ENCODE measurements at places on chromosomes 16 and 17. TPM values are rescaled to one million over a fixed set of nuclear protein-coding genes. Genes with fewer than 3 reads are reported as not detected.

DNA sequence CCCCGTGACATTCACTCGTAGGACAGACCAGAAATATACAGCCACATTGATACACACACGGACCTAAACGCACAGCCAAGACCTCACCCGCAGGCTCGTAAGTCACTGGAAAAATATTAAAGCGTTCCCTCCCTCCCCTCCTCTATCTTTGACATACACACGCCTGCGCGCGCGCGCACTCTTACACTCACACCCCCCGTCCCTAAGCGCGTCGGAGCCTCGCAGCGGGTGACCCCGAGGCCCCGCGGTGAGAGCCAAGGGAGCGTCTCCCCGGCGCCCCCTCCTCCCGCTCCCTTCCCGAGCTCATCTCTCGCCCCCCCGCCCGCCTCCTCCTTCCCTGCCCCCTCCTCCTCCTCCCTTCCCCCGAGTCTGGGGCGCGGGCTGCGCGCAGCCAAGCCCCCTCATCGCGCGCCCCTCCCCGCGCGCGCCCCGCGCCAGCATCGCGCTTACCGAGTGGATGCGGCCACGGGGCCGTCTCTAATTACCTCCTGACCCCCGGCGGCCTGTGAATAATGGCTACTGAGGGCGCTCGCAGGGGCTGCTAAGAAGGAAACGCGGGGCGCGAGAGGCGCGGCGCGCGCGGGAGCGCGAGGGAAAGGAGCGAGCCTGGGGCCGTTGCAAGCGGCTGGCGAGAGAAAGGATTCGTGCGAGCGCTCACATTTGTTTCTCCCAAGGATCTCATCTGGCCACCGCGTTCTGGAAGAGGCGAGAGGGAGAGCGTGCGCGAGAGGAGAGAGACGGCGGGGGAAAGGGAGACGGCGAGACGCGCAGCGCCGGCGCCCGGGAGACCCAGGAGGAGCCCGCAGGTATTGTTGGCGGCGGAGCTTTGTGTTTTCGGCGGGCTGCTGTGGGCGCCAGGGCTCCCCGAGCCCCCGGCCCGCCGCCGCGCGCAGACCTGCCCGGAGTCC lies 42.4 kb downstream of the RAI1 start:
- peak; percentile 87 for DNase-seq

- DNase-seq, result no peak
These were observed 29.2 kb downstream of the SNX20 start for GRCh38 chr16:50651835-50652438.

DNA sequence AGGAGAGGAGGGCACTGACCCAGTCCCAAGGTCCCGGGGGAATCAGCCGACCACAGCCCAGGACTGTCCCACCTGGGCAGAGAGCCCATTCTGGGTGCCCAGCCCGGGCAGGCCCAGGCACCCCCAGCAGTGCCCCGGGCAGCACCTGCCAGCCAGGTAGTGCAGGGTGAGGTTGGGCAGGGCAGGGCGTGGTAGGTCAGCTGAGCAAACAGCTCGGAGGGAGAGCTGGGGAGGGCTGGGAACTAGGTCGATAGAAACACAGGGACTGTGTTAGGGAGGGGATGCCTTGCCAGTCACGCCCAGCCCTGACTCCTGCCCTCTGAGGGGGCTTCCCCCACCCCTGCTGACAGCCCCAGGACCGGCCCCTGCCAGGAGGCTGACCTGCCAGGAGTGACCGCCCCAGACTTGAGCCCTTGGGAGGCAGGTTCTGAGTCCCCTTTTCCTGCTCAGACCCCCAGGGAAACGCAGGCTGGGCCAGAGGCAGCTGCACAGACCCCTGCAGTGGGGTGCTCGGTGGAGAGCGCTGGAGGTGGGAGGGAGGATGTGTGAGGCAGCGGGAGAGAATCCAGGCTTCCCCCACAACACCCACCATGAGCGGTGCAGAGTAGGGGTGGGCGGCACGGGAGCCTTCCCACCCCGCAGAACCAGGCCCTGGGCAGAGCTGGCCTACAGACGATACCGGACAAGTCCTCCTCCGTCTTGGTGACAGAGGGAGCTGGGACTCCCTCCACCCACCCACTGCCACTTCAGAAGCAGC lies 4.7 kb downstream of the HS3ST6 start:
- no peak for DNase-seq

DNA sequence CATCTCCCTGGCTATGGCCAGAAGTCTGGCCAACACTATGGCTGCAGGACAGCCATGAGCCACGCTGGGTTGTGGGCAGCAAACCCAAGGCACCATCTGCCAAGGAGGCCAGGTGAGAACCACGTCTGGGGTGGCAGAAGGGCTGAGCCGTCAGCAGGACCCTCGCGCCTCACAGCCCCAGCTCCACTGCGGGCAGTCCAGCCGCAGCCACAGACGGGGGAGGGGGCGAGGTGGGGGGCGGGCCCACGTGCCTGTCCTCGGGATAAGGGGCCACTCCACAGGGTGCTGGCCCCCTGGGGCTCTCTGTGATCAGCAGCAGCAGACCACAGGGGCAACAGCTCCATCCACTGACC lies 6.5 kb upstream of the BAIAP2 start:
- DNase-seq, result peak; percentile 43

GRCh38 chr16:60100371-60100770 lies 1366.3 kb upstream of the GOT2 start:
- DNase-seq, result no peak

GRCh38 chr17:18002171-18002570 lies 29.5 kb downstream of the DRC3 start:
- DNase-seq, result no peak

- DNase-seq, result no peak
These were observed 248.4 kb downstream of the C16orf95 start for GRCh38 chr16:87068762-87069150.

DNA sequence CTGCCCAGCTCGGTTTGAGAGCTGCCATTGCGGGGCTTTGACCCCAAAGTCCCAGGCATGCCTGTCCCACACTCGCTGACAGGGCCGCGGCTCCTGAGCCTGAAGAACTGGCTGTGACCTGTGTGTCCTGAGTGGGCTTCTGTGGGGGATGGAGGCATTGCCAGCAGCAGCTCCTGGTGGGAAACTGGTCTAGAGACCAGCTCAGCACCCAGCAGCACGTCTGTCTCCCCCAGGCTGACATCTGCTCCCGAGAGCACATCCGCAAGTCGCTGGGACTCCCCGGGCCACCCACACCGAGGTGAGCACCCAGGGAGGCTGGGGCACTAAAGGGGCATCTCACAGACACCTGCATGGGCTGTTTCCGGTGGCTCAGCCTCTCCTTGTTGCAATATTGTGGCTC lies 13.4 kb downstream of the ENDOV start:
- DNase-seq, result peak; percentile 41

DNA sequence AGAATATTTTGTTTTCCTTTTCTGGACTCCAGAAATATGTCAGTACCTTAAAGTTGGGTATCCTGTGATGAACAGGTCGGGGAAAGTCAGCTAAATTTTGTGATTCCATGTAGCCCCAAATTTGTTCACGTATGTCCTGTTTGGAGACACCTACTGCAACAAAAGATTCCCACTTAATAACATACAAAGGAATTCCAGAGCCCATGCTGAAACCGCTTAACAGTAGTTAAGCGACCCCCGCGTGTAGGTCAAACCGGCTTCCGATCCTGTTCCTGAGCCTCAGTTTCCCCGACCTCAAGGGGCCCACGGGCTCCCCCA lies 477 bp downstream of the MTHFSD start:
- no peak for DNase-seq

DNA sequence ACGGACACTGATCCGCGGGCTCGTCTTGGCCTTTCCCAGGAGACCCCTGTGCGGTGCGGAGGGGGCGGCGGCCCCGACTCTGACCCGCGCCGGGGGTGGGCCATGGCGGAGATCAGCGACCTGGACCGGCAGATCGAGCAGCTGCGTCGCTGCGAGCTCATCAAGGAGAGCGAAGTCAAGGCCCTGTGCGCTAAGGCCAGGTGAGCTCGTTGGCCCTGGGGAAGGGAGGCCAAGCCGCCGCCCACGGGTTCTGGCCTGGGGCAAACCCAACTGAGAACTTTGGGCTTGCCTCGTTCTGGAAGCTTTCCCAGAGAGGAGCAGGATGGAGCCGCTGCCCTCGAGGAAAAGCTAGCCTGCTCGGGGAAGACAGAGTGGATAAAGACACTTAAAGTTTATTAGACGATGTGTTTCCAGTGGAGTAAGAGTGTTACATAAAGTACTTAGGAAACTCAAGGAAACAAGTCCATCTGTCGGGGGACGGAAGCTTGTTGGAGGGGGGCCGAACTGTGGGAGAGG lies 540 bp downstream of the PPP4C start:
- no peak for DNase-seq

GRCh38 chr16:78566397-78567073 lies 467.1 kb downstream of the WWOX start:
- no peak for DNase-seq

GRCh38 chr17:34198519-34198918 lies 56.6 kb upstream of the CCL2 start:
- DNase-seq, result no peak

- no peak for DNase-seq
These were observed 1047.2 kb downstream of the CDH11 start for GRCh38 chr16:64074706-64075105.

The WSCD1 gene
- polyA plus RNA-seq, result 0.03 TPM

The SLC5A11 gene
- polyA plus RNA-seq, result not detected

The SLC16A13 gene
- polyA plus RNA-seq, result 2.5 TPM

The TBKBP1 gene
- 14.4 TPM for polyA plus RNA-seq

The HOXB3 gene
- 0.46 TPM for polyA plus RNA-seq

The GRIN2C gene
- polyA plus RNA-seq, result 0.39 TPM

The SOX9 gene
- 20.2 TPM for polyA plus RNA-seq

The AIPL1 gene
- polyA plus RNA-seq, result not detected

The CRLF3 gene
- 10.9 TPM for polyA plus RNA-seq

The FOXJ1 gene
- polyA plus RNA-seq, result not detected

The OR1F1 gene
- 0.71 TPM for polyA plus RNA-seq

The CDK5R1 gene
- 1.4 TPM for polyA plus RNA-seq

The APOBR gene
- 0.03 TPM for polyA plus RNA-seq

The TMEM238L gene
- not detected for polyA plus RNA-seq

The SDR42E1 gene
- polyA plus RNA-seq, result not detected
